ENCODE measurements at places on chromosomes 6 and 20. TPM values are rescaled to one million over a fixed set of nuclear protein-coding genes. Genes with fewer than 3 reads are reported as not detected.
A peak's percentile ranks its signal among the peaks of the same experiment; 100 is the strongest.

The SNX21 gene
- total RNA-seq = 77.9 TPM

The LAMP5 gene
- total RNA-seq = 0.62 TPM

The C20orf144 gene
- 40.0 TPM for total RNA-seq

The SNRPB gene
- total RNA-seq = 140 TPM

The AHCY gene
- total RNA-seq = 127 TPM

The MED23 gene
- 39.8 TPM for total RNA-seq

The EPB41L2 gene
- 206 TPM for total RNA-seq

The ACOT8 gene
- total RNA-seq = 79.6 TPM

The VARS2 gene
- 36.5 TPM for total RNA-seq

The SIRPD gene
- total RNA-seq = 46.7 TPM

The LHFPL5 gene
- 0.24 TPM for total RNA-seq

The PLEKHG1 gene
- total RNA-seq = 104 TPM

GRCh38 chr20:19396460-19397081 lies 184.1 kb downstream of the SLC24A3 start:
- H3K4me1 ChIP-seq = no peaks in the 10 kb centered on the region
- H3K4me3 ChIP-seq = no peak overlapping the region
- no peaks in the 10 kb centered on the region for H3K36me3 ChIP-seq
- DNase-seq = no peak
- no peaks in the 10 kb centered on the region for H3K27me3 ChIP-seq

- no peak overlapping the region for H3K27ac ChIP-seq
- DNase-seq = no peak
- no peak overlapping the region for H3K4me3 ChIP-seq
- no peaks in the 10 kb centered on the region for H3K27me3 ChIP-seq
- no peaks in the 10 kb centered on the region for H3K36me3 ChIP-seq
Observed at GRCh38 chr6:79261666-79262065, 27.2 kb upstream of the HMGN3 start.

GRCh38 chr6:11462742-11463397 lies 74.7 kb upstream of the TMEM170B start:
- no peak for DNase-seq
- no peaks in the 10 kb centered on the region for H3K27me3 ChIP-seq
- H3K4me3 ChIP-seq = no peak overlapping the region
- no peaks in the 10 kb centered on the region for H3K36me3 ChIP-seq
- H3K4me1 ChIP-seq = no peaks in the 10 kb centered on the region

GRCh38 chr20:46810448-46811223 lies 84.0 kb upstream of the EYA2 start:
- no peak overlapping the region for H3K4me3 ChIP-seq
- no peaks in the 10 kb centered on the region for H3K4me1 ChIP-seq
- no peaks in the 10 kb centered on the region for H3K27me3 ChIP-seq
- DNase-seq = no peak

GRCh38 chr6:23176471-23176870 lies 607.1 kb downstream of the HDGFL1 start:
- no peak overlapping the region for H3K27ac ChIP-seq
- peak overlapping the region; percentile 17 for H3K4me3 ChIP-seq
- H3K27me3 ChIP-seq = no peaks in the 10 kb centered on the region
- H3K4me1 ChIP-seq = no peaks in the 10 kb centered on the region
- peak; percentile 21 for DNase-seq

DNA sequence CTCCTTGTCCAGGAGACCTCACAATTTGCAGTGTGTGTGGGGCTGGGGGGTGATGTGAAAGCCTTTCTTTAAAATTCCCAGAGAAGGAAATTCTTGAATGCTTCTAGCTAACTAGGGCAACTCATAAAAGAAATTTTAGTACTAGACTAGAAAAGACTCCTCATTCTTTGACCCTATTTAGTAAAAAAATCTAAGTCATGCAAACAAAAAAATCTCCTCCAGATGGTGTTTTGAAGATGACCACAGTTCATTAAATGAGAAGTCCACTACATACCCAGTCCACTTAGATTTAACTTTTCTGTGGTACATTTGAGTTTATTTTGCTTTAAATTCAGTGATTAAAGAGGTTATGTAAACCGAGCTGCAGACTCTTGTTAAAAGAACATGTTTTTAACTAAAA lies 67.5 kb downstream of the NDUFAF5 start:
- H3K27ac ChIP-seq = no peak overlapping the region
- no peak overlapping the region for H3K4me3 ChIP-seq
- H3K4me1 ChIP-seq = no peaks in the 10 kb centered on the region
- no peak for DNase-seq
- no peaks in the 10 kb centered on the region for H3K36me3 ChIP-seq

DNA sequence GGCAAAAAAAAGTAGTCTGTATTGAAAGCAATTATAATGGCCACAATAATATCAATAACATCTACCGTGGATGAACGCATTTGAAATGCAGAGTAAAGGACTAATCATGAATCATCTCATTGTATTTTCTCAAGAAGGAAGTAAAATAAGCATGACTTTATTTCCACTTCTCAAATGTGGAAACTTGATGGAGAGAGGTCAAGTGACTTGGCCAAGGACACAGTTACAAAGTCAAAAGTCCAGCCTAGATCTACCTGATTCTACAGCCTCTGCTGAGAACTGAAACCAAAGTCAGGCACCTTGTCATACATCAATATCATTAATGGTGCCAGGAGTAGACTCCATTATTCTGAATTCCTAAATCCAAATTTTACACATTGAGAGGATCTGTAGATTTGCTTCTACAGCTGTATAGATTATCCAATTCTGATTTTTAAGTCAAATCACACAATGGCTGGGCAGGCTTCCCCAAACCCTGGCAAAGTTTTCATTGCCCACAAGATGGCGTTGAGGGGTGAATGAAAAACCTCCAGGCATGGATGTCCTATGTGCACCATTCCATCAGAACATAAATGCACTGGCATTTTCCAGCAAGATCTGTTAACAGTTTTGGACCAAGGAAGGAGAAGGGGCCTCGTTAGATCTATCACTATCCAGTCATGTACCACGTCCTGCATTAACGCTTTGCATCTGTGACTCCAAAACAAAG lies 423.1 kb downstream of the MAFB start:
- H3K4me1 ChIP-seq = no peaks in the 10 kb centered on the region
- no peak overlapping the region for H3K4me3 ChIP-seq
- no peaks in the 10 kb centered on the region for H3K36me3 ChIP-seq
- H3K27me3 ChIP-seq = no peaks in the 10 kb centered on the region
- no peak overlapping the region for H3K27ac ChIP-seq
- no peak for DNase-seq

DNA sequence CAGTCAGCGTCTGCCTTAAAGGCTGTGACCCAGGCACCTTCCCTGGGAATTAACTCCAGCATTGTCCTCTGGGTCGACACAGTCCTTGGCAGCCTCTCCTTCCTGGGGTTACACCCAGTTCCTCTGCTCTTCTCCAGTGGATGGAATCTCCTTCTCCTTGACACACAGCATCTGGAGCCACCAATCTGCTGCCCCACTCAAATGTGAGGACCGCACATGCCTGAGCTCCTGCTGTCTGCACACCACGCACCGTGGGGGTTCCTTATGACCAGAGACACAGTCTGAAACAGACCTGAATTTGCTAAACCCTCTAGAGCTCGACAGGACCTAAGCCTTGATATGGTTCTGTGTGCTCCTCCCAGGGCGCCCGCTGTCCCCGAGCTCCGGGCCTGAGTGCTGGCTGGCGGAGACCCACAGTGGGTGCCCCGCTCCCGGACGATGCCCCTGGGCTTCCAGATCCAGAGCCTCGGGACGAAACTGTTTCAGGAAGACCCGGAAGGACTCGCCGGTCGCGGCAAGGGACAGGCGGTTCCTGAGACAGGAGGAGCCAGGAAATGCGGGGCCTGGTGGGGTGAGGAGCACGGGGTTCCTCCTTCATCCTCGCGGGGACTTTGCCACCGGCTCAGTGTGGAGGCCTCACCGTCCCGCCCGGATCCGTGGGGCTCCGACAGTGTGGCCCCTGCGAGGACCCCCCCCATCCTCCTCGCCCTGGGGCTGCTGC lies 2.5 kb upstream of the RAET1G start:
- DNase-seq = peak; percentile 32
- peak overlapping the region; percentile 56 for H3K4me3 ChIP-seq
- peak overlapping the region; percentile 61 for H3K27ac ChIP-seq
- no peaks in the 10 kb centered on the region for H3K27me3 ChIP-seq
- peaks cover 9% of the 10 kb centered on the region for H3K4me1 ChIP-seq
- H3K36me3 ChIP-seq = no peaks in the 10 kb centered on the region

DNA sequence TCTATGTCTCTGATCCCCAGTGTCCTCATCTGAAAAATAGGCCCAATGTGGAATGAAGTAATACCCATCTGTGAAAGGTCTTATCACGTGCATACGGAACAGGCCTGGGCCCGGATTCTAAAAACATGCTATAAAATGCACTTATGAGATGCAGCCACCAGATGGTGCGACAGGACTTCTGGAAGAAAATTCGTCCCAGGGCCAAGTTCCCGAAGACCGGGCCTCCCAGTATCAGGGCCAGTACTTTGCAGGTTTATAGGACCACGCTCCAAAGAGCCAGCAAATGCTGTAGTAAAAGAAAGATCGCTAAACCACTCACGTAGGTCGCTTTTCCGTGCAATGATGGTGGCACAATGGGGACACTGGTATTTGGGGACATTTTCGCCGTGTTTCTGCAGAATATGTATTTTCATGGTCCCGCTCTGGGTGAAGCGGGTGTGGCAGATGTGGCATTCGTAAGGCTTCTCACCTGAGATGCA lies 10.6 kb downstream of the CTCFL start:
- no peaks in the 10 kb centered on the region for H3K4me1 ChIP-seq
- no peak overlapping the region for H3K27ac ChIP-seq

DNA sequence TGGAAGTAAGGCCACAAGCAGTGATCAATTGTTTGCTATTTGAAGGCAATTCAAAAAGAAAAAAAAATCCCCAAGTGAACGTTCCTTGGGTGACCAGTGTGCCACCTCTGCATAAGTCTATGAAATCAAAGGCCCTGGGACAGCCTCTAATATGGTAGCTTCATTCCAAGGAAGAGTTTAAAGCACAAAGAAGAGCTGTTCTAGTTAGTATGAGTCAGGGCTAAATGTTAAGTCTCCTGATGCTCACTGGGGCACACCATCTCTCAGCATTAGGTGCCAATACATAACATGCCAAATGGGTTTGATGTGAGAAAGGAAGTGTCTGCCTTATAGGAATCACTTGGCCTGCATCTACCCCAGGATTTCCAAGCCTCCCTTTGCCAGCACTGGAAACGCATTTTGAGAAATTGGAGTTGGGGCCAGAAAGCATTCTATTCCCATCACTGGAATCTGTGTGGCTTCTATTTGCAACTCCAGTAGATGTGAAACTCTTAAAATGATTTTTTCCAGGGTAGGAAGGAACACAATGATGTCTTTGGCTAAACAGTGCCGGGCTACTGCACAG lies 13.0 kb downstream of the UNC5CL start:
- peaks cover 11% of the 10 kb centered on the region for H3K4me1 ChIP-seq
- DNase-seq = no peak
- no peaks in the 10 kb centered on the region for H3K27me3 ChIP-seq
- H3K4me3 ChIP-seq = no peak overlapping the region

DNA sequence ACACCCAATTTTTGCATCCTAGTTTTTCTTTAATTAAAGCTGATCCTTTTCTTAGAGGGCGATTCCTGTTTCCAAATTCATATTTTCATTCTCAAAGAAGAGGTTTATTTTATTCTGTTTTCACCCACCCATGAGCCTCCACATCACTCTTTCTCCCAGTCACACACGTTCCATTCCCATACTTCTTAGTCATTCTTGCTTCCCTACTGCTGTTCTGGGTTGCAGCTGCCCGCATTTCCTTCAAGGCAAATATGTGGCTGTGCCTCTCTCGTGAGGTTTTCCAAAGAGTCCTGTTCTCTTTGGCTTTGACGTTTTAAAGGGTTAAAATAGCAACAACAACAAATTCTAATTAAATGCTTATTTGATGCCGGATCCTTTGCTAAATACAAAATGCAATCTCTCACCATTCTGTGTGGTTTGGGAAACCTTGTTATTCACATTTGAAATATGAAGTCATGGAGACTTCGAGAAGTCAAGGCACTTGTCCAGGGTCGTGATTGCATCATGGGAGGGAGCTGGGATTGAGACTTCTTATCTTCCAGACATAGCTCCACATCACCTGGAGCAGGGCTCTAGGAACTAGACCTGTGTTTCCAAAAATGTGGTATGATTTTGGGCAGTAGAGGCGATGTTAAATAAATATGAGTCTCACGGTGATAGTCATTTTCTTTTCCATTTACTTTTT lies 126.6 kb downstream of the DOK5 start:
- no peaks in the 10 kb centered on the region for H3K36me3 ChIP-seq
- H3K27me3 ChIP-seq = no peaks in the 10 kb centered on the region
- no peaks in the 10 kb centered on the region for H3K4me1 ChIP-seq

- H3K36me3 ChIP-seq = no peaks in the 10 kb centered on the region
- no peak for DNase-seq
- H3K4me3 ChIP-seq = no peak overlapping the region
- no peaks in the 10 kb centered on the region for H3K4me1 ChIP-seq
- no peaks in the 10 kb centered on the region for H3K27me3 ChIP-seq
Observed at GRCh38 chr6:41161380-41161779, 1.5 kb downstream of the TREM2 start.
